Left renal cortex interstitium (tissue), 4 donors: ENCODE measurements at places on chromosomes 11 and 22.

DNA sequence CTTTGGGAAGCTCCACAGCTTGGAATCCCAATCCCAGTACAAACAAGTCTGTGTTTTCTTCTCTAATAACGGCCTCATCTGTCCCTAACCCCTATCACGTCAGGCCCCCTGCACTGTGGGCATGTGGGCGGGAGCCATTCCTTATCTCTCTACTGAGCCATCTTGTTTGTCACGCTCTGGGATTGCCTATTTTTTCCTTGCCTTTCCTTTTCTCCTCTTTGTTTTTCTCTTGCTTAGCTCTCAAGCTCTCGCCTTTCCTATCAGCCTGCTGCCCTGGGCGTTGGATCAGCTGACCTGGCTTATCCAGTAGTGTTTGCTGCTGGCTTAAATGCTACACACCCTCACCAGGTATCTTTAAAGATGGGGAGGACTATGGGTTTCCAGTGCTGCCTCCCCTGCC lies 35.8 kb downstream of the ARHGAP1 start:
- DNase-seq: no peak

DNA sequence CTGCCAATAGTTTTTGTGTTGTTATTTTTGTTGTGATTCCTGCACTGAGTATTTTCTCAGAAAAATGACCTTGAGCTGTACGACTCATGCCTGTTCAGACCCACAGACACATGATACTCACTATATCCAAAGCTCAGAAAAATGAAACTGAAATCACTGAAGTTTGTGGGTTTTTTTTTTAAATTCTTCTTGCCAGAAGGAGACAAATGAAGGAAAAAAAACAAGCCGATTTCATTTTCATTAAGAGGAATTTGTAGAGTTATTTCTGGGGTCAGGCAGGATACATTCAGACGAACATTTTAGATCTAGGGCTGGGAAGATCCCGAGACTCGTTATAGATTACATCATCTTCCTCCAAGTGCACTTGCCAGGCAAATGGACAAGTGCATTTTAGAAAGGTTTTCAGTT lies 60.4 kb downstream of the BMAL1 start:
- DNase-seq: no peak

- no peak for DNase-seq
Observed at GRCh38 chr22:25083807-25084200, 115.9 kb upstream of the CRYBB3 start.

GRCh38 chr22:38481162-38481870 lies 13.4 kb downstream of the KDELR3 start:
- DNase-seq: no peak

GRCh38 chr22:28207281-28208030 lies 288.4 kb upstream of the PITPNB start:
- no peak for DNase-seq

DNA sequence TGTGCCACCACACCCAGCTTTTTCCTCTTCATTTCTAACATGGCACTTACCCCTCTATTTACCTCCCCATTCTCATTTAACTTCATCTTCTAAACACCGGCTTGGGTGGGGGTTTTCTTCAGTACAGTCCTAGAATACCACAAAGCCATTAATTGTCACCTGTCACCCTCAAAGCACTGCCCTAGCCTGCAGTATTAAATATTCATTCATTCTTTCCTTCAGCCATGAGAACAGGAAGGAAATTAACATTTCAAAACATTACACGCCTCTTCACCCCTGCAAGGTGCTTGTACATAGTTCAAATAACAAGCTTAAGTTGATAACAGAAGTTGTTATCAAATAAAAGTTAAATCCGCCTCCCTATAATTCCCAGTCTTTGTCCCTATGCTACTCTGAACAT lies 10.7 kb upstream of the VPS37C start:
- DNase-seq: no peak

- no peak for DNase-seq
Observed at GRCh38 chr22:45702981-45703380, 31.3 kb downstream of the ATXN10 start.

DNA sequence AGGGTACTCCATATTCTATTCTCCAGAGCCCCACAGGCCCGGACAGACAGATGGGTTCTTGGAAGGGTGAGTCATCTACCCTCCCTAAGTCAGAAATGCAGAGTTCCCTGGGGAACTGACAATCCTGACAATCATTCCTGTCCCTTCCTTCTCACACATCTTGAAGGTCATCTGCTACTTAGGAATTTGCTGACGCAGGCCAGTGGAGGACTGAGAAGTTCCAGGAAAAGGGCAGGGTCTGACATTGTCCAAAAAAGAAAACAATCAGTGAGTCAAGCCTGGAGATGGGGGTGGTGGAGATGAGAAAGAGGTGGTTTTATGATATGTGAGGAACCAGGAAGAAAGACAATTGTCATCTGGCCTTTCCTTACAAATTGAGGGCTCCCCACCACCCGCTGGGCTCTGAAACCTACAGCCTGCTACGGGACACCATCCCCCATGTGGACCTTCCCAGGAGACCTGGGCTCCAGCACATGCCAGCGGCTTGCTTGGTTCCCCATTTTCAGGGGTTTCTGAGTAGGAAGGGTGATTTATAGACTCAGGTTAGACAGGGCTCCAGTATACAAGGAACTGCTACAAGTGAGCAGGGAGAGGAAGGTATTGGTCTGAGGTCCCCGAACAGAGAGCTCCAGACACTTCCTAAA lies 12.9 kb downstream of the CD59 start:
- DNase-seq: no peak

DNA sequence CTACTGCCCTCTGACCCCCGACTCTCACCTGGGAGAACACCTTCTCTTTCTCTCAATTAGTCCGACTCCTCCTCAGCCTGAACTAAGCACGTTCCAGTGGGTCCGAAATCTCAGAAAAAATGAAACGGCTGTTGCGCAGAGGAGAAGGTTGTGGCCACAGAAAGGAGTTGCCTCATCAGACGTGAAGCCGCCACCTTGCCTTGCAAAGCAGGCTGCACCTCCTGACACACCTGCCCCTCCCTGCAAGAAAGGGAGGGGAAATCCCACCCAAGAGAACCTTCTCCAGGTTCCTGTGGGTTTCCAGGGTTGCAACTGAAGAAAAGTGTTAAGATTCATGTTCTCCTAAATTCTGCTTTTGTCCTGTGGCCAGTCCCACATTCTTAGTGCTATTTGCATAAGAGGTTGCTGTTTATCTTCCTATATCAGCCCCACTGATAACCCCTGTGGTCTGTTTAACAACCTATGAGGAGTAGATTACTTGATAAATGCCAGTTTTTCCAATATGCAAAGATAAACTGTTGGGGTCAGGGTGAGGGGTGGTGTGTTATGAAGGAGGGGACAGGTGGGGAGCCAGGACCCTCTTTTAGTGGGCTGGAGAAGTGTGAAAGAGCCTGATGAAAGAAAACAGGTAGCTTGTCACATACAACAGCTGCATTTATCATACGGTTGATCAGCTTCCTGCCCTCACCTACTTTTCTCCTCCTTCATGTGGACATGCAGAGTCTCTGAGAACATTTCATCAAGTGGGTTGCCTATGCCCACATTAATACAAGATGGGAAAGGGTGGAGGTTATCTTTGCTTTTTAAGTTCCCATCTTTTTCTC lies 18.2 kb downstream of the ZBTB16 start:
- DNase-seq: no peak

DNA sequence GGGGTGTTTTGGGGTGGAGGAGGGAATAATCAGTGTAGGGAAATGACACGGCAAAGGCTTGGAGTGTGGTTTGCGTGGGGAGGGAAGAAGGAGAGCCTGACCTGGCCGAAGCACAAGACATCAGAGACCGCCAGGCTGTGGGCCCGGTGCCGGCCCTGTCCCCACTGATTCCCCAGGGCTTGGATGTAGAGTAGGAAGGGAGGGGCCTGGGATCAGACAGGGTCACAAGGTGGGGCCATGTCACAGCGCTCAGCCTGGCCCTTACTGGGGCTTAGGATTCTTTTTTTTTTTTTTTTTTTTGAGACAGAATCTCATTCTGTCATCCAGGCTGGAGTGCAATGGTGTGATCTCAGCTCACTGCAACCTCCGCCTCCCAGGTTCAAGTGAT lies 9.8 kb downstream of the PICK1 start:
- DNase-seq: no peak

- DNase-seq: no peak
Observed at GRCh38 chr11:126914166-126914565, 86.4 kb downstream of the KIRREL3 start.
